ENCODE measurements at places on chromosomes 12 and 14. TPM values are rescaled to one million over a fixed set of nuclear protein-coding genes. Genes with fewer than 3 reads are reported as not detected.
A peak's percentile ranks its signal among the peaks of the same experiment; 100 is the strongest.

- no peak for DNase-seq
Observed at GRCh38 chr14:99704037-99704436, 19.9 kb downstream of the CYP46A1 start.

- no peak for DNase-seq
Observed at GRCh38 chr12:65248656-65249633, 29.5 kb upstream of the MSRB3 start.

GRCh38 chr14:105391541-105391940 lies 6.8 kb upstream of the TEX22 start:
- no peak for DNase-seq

GRCh38 chr14:70907176-70907995 lies at the start of gene PCNX1:
PCNX1 (plus strand) TSS chr14:70907459; CDS start chr14:70907851, 392 bp downstream.
- peak; percentile 88 for DNase-seq

GRCh38 chr12:91681751-91682150 lies 463.9 kb downstream of the BTG1 start:
- no peak for DNase-seq

ERP27 gene
- not detected for total RNA-seq

ACAD10 gene
- 14.6 TPM for total RNA-seq

DNA sequence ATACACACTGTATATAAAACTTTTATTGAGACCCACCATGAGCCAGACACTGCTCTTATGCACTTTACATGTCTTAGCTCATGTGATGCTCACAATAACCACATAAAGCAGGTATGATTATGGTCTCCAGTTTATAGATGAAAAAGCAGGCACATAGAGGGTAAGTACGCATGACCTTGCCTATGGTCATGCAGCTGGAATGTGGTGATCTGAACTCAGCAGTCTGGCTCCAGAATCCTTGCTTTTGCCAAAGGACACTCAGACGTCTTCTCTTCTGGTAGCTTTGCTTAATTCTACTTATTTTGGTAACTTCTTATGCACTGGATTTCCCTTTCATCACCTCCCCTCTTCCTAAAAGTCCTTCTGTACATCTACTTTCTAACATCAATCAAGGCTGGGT lies 103.3 kb upstream of the CRY1 start:
- no peak for DNase-seq
